ENCODE measurements at places on chromosomes 7 and 10. TPM values are rescaled to one million over a fixed set of nuclear protein-coding genes. Genes with fewer than 3 reads are reported as not detected.

DNA sequence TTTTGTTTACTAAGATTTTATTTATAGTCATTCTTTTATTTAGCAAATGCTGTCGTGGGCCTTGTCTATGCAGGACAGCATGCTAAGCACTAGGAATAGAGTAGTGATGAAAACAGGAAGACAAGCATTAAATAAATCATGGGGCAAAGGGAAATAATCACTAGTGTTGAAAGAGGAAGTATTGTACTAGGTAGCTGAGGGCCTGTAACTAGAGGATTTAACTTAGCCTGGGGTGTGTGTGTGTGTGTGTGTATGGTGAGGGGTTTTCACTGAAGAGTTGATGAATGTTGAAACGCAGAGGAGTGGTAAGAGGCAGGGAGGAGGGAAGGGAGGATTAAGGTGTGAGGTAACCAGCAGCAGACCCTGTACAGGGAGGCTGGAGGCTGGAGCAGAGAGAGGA is 446.4 kb downstream of the SDK1 start:
- DNase-seq = no peak
- no peaks in the 10 kb centered on the region for H3K27me3 ChIP-seq
- H3K4me1 ChIP-seq = no peaks in the 10 kb centered on the region
- H3K36me3 ChIP-seq = no peaks in the 10 kb centered on the region
- H3K4me3 ChIP-seq = no peak overlapping the region

GRCh38 chr7:30894866-30895605 is 16.6 kb upstream of the AQP1 start:
- peak overlapping the region; percentile 35 for H3K27ac ChIP-seq
- H3K36me3 ChIP-seq = no peaks in the 10 kb centered on the region
- peaks cover 66% of the 10 kb centered on the region for H3K4me1 ChIP-seq
- H3K27me3 ChIP-seq = peaks cover 2% of the 10 kb centered on the region
- no peak overlapping the region for H3K4me3 ChIP-seq

DNA sequence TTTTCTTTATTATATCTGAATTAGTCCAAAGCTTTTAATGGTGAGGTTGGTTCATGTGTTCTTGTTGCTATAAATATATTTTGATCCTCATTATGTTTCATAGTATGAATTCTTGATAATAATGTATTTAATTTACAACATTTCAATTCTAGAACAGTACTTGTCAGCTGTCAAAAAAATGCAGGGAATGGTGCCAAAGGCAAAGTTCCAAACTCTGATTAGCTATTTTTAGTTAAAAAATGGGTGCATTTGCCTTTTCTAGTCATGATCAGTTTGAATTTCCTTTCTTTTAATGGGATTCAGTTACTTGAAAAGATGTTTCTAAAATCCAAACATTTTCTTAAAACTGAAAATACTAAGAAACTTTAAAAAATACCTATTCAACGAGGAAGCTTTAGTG is 49.6 kb downstream of the ANKIB1 start:
- no peak for DNase-seq
- no peaks in the 10 kb centered on the region for H3K4me1 ChIP-seq
- H3K4me3 ChIP-seq = no peak overlapping the region
- H3K27me3 ChIP-seq = no peaks in the 10 kb centered on the region

The GRID2IP gene
- polyA plus RNA-seq = 0.09 TPM

The FUOM gene
- polyA plus RNA-seq = 8.4 TPM

The CUZD1 gene
- polyA plus RNA-seq = 1.3 TPM

The ASIC3 gene
- polyA plus RNA-seq = 9.2 TPM

GRCh38 chr10:76229341-76229740 is 797.9 kb downstream of the LRMDA start:
- H3K27me3 ChIP-seq = no peaks in the 10 kb centered on the region
- no peaks in the 10 kb centered on the region for H3K4me1 ChIP-seq
- no peaks in the 10 kb centered on the region for H3K36me3 ChIP-seq
- no peak for DNase-seq
- H3K27ac ChIP-seq = no peak overlapping the region
- no peak overlapping the region for H3K4me3 ChIP-seq

The HOXA6 gene
- polyA plus RNA-seq = 4.6 TPM

The GBX1 gene
- polyA plus RNA-seq = 2.5 TPM

- no peaks in the 10 kb centered on the region for H3K27me3 ChIP-seq
- H3K4me3 ChIP-seq = no peak overlapping the region
- H3K4me1 ChIP-seq = peaks cover 43% of the 10 kb centered on the region
- no peak overlapping the region for H3K27ac ChIP-seq
These were observed 20.7 kb downstream of the GTF2IRD1 start for GRCh38 chr7:74474271-74474865.

DNA sequence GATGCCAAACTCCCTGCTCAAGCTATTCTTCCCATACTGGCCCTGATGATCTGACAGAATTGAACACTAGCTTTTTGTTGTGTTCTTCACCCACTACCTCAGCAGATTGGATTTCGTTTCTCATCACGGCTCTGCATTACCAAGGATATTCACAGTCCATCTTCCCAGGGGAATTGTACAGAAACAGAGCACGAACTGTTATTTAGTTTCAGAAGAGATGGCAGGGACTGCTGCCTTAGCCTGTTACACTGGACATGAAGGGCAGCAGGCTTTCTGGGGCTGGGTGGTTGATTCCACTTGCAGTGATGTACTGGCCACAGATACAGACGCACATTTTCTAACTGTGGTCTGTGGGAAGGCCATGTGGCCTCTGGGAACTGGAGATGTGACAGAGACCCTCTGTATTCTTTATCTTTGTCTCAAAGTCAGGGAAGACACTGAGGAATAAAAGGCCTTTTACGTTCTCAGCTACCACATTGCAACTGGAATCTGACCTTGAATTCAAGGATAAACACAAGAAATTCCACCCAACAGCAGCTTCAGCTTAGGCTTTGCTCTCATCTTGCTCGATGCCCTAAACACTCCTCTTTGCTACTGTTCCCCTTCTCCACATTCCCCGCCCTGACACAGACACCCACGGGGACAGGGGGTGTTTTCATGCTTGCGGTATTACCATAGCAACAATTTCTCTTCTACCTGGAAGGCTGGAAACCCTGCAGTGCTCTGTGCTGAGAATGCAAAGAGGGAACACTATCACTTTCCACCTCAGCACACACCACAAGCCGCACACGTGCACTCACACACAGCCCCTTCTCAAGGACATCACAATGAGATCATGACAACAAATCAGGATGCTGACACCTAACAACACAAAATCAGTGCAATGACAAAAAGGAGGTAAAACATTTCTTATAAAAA is 81.7 kb downstream of the RNF216 start:
- H3K27ac ChIP-seq = no peak overlapping the region
- H3K4me3 ChIP-seq = no peak overlapping the region
- peaks cover 30% of the 10 kb centered on the region for H3K36me3 ChIP-seq
- peaks cover 61% of the 10 kb centered on the region for H3K4me1 ChIP-seq
- no peaks in the 10 kb centered on the region for H3K27me3 ChIP-seq

The WNT8B gene
- not detected for polyA plus RNA-seq

DNA sequence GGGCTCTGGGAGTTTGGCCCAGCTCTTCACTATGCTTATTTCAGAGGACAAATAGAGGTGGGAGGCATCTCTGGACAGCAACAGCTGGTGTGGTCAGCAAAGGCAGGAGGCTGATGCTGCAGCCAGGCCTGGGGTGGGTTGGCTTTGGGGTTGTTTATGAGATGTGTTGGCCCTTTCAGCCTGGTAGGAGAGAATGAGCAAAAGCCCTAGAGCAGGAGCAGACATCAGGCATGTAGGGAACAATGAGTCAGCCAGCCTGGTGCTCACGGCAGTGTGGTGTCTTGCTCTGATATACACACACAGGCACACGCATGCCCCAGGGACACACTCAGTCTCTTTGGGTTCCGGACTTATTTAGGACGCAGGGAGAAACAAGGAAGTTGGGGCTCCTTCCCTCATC is 157.1 kb downstream of the PRKCQ start:
- H3K27me3 ChIP-seq = no peaks in the 10 kb centered on the region
- peaks cover 4% of the 10 kb centered on the region for H3K36me3 ChIP-seq
- no peaks in the 10 kb centered on the region for H3K4me1 ChIP-seq
- no peak overlapping the region for H3K4me3 ChIP-seq

GRCh38 chr7:157729566-157729965 is 392.8 kb downstream of the DNAJB6 start:
- H3K27me3 ChIP-seq = peaks cover 33% of the 10 kb centered on the region
- no peaks in the 10 kb centered on the region for H3K4me1 ChIP-seq
- H3K27ac ChIP-seq = no peak overlapping the region
- no peaks in the 10 kb centered on the region for H3K36me3 ChIP-seq
- H3K4me3 ChIP-seq = no peak overlapping the region

The STEAP2 gene
- polyA plus RNA-seq = 4.9 TPM

GRCh38 chr10:131970946-131971345 is 10.8 kb downstream of the BNIP3 start:
- no peak overlapping the region for H3K4me3 ChIP-seq
- peaks cover 15% of the 10 kb centered on the region for H3K4me1 ChIP-seq
- no peak for DNase-seq

DNA sequence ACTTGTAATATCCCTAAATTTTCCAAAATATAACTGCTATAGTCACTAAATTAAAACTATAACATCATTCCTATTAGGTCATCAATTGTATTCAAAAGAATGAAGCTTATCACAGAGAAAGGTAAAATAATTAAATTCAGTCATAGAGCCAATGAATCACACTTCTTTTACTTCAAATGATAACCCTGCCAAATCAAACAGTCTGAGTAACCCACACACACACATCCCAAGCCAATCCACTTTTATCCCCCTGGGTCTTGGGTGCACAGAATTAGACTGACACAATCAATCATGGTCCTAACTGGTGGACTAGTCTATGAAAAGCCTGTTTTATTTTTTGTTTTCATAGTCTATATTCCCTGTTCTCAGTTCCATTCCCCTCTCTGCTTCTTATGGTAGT is 25.6 kb downstream of the CTNNA3 start:
- no peaks in the 10 kb centered on the region for H3K36me3 ChIP-seq
- no peaks in the 10 kb centered on the region for H3K27me3 ChIP-seq
- no peak overlapping the region for H3K4me3 ChIP-seq
- H3K4me1 ChIP-seq = no peaks in the 10 kb centered on the region

- no peak for DNase-seq
- no peaks in the 10 kb centered on the region for H3K36me3 ChIP-seq
- H3K27me3 ChIP-seq = no peaks in the 10 kb centered on the region
These were observed 239.5 kb upstream of the FOXP2 start for GRCh38 chr7:114175125-114175524.

The RAMP3 gene
- 3.5 TPM for polyA plus RNA-seq
